AG04449 (cell line): ENCODE measurements at places on chromosomes 12 and 14.

GRCh38 chr14:66104486-66104885 is 381.7 kb upstream of the CCDC196 start:
- DNase-seq = no peak

GRCh38 chr14:41607966-41608663 is 1.4 kb downstream of the LRFN5 start:
- DNase-seq = no peak

DNA sequence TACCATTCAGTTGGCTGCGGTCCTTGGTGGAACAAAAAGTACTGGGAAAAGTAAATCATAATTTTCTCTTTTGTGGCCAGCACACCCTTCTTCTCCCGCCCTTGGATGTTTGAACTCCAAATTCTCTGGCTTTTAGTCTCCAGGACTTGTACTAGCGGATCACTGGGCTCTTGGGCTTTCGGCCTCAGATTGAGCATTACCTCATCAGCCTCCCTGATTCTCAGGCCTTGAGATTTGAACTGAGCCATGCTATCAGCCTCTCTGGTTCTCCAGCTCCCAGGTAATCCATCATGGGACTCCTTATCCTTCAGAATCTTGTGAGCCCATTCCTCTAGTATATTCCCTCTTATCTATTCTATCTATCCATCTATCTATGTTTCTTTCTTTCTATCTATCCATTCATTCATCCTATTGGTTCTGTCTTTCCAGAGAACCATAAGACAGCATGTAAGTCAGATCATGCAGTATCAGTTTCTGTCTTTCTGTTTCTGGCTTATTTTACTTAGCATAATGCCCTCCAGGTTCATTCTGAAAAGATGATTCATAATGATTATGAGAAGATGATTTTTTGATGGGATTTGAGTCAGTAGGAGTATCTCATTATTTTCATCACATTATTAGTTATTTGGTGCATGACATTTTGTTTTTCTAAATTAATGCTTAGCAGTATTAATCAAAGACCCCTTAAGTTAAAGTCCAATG is 814.9 kb downstream of the LRFN5 start:
- no peak for DNase-seq

GRCh38 chr14:31898838-31899528 is 178.1 kb upstream of the ARHGAP5 start:
- no peak for DNase-seq

GRCh38 chr14:36056845-36057244 is 119.7 kb downstream of the PTCSC3 start:
- DNase-seq = no peak

GRCh38 chr12:56596815-56597214 is 33.3 kb downstream of the BAZ2A start:
- DNase-seq = no peak

DNA sequence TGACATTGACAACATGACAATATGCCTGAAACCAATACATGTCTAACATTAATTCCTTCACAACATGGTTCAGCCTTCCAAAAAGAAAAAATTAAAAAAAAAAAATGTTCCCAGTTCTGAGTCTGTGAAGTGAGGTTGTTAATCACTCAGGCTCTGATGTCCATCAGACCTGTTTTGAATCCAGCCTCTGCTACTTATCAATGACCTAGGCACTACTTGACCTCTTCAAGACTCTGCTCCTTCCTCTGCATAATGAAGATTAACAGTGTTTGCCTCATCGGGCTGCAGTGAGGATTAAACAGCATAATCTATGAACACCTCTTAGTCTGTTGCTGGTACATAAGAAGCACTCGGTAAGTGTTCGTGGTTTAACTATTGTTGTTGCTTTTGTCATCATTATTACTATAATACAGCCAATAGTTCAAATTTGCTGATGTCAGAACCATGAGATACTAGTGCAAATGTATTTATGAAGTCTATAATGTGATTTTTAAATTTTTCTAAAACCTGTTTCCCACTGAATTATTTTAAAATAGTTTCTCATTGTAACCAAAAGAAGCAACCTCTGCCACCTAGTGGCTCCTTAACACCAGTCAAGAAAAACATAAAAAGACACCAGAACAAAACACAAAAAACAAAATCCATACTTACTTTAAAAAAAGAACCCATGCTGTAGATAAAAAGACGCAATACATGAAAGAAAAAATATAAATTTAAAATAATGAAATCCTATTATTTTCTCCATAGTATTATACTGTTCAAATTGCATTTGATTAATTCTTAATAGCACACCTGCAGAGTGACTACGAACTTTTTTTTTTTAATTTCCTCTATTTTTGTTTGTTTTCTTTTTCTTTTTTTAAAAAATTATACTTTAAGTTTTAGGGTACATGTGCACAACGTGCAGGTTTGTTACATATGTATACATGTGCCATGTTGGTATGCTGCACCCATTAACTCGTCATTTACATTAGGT is 20.3 kb upstream of the TMX1 start:
- no peak for DNase-seq

DNA sequence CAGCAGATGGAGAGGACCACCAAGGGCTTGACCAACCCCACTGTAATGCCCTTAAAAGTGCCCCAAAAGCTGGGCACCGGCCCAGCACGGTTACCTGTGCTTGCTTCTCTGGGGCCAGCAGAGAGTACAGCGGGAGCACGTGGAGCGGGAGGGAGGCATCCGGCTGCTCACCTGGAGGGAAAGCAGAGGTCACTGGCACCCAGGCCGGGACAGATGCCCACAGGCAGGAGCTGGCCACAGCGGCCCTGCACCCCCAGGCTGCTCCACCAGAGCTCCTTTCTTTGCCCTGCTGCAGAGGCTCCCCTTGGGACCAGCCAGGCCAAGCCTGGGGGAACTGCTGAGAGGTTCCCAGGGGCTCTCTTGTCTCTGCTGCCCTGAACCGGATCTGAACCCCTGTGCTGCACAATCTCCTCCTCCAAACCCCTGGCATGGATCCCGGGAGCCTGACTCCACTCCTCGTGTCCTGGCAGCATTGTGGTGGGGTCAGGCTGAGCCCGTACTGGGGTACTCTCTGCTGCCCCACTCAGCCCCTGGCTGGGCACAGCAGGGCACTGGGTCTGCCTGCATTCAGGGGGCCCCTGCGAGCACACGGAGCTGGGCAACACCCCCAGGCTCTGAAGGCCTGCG is 24.0 kb downstream of the DHX37 start:
- DNase-seq = no peak

- no peak for DNase-seq
Measured at GRCh38 chr14:30868736-30869135, 5.6 kb upstream of the COCH start.

GRCh38 chr14:68012871-68013270 is 193.3 kb downstream of the RAD51B start:
- no peak for DNase-seq

DNA sequence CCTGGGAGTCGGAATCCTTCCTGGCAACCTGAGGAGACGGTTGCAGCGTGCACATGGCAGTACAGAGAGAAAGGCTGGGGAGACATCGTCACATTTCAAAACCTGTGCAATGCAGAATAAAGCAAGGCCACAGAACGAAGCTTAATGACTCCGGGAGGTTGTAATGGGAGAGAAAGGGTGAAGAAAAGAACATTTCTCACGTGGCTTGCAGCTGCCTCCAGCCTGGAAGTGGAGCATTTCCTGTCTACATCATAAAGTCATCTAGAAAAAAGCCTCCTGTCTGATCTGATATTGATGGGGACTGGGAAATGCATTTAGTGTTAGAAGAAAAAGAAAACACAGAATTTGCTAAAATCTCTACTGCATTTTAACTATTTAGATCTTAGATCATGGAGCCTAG is 209.3 kb downstream of the TMEM132C start:
- no peak for DNase-seq

DNA sequence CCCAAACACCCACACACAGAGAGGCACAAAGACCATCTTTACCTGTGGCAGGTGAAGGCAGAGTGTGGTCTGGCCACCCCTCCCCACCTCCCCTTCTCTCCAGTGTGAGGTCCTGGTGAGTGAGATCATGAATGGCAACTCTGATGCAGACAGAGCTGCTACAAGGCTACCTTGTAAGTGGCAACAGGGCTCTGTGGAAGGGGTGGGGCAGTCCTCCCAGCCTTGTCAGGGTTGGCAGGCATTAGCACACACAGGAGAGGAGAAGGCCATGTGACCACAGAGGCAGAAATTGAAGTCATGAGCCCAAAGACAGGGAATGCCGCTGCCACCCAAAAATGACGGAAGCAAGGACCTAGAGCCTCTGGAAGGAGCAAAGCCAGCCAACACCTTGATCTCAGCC is 30.7 kb downstream of the VWF start:
- DNase-seq = no peak

DNA sequence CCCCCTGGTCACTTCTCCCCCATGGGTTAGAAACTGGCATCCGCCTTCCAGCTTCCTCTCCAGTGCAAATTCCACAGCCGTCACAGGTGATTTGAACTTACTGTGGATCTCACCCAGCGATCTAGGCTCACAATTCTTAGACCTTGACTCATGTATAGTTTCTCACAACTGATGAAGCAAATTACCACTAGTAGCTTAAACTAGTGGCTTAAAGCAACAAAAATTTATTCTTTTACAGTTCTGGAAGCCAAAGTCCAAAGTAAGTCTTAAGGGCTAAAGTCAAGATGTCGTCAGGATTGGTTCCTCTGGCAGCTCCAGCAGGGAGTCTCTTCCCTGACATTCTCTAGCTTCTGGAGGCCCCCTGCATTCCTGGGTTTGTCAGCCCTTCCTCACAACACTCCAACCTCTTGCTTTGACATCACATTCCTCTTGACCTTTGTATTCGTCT is 117.4 kb downstream of the KTN1 start:
- no peak for DNase-seq

- DNase-seq = no peak
Measured at GRCh38 chr12:69999561-69999960, 174.5 kb downstream of the MYRFL start.

GRCh38 chr12:89236237-89236636 is 116.1 kb downstream of the DUSP6 start:
- DNase-seq = no peak

DNA sequence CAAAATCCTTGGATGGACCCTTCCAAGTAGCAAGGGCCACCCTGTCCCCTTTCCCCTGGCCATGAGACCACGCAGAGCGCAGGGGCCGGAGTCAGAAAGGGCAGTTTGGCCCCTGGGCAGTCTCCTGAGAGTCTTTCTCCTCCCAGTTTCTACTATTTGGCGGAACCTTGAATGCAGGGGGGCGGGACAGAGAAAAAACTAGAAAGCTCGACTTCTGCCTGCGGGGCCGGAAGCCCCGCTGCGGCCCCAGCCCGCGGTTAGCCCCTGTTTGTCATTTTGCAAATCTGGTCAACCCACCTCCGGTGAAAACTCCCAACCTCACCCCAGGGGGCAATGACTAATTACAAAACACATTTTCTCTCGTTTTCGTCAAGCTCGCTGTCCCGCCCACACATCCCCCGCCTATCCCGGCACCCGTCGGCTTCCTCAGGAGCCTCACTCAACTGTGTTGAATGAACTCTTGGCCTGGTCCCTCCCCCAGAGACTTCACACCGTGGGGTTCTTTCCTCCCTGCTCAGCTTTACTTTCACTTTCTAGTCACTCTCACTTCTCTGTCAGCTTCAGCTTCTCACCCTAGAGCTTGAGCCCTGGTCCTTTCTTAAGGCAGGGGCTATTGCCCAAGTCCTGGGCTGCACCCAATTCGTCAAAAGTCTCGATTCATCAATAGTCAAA is 66.7 kb downstream of the IRF2BPL start:
- peak; percentile 86 for DNase-seq

DNA sequence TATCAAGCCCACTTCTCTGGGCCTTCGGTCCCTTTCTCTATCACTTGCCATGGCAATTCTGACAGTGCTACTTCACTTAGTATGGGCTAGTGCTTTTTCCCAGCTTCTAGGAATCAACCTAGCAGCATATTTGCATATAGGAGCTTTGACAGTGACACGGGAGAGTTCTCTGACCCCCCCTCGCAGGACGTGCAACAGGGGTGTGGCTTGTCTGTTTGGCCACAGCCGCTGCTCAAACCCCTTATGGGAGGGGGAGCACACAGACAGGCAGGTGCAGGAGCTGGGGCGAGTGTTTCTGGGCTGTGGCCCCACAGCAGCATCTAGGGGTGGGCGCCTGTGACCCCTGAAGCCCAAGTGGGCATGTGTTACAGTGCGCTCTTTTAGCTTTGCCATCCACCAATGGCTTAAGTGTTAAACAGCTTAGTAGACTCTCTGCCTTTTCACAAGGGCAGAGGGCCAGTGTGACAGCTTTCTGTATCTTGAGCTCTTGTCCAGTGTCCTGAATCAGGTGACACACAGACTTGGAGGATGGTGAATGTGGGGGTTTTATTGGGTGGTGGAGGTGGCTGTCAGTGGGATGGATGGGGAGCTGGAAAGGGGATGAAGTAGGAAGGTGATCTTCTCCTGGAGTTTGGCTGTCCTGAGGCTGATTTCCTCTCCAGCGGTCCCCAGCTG is 229.3 kb downstream of the PCNX1 start:
- no peak for DNase-seq

- no peak for DNase-seq
Measured at GRCh38 chr14:21236948-21237797, 32.1 kb downstream of the HNRNPC start.

DNA sequence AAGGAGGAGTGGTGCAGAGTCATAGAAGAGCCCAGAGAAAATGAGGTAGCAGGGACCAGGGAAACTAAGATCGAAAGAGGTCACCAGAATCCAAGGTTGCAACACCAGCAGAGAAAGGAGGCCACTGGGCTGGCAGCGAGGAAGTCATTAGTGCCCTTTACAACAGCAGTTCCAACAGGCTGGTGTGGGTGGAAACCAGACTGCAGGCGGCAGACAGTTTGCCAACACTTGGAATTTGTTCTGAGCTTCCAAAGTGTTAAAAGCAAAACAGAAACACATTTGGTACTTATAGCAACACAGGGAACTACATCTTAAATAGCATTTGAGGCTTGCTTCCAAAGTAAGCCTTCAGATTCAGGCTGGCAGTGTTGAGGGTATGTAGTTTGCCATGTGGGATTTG is 95.2 kb upstream of the PWP1 start:
- DNase-seq = no peak

DNA sequence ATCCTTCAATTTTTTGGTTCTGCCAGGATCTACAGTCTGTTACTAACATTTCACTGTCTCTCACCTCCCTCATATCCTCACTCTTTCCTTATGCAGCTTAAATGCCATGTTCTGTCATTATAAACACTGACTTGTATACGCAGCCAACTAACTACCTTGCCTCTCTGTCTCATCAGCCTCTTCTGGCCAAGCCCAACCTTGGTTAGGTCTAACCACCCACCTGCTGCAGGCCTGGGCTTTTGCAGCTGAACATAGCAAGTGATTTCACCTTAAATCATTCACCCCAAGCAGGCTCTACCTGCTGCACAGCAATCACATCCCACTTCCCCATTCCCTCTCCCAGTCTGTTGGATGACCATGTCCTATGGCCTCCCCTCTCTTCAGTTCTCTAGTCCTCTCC is 91.5 kb downstream of the GTF2A1 start:
- DNase-seq = no peak

- DNase-seq = no peak
Measured at GRCh38 chr14:73743431-73743931, 29.3 kb upstream of the PNMA1 start.

- DNase-seq = no peak
Measured at GRCh38 chr14:104689881-104690711, 678 bp downstream of the INF2 start.
